ENCODE measurements at places on chromosomes 4 and X.

DNA sequence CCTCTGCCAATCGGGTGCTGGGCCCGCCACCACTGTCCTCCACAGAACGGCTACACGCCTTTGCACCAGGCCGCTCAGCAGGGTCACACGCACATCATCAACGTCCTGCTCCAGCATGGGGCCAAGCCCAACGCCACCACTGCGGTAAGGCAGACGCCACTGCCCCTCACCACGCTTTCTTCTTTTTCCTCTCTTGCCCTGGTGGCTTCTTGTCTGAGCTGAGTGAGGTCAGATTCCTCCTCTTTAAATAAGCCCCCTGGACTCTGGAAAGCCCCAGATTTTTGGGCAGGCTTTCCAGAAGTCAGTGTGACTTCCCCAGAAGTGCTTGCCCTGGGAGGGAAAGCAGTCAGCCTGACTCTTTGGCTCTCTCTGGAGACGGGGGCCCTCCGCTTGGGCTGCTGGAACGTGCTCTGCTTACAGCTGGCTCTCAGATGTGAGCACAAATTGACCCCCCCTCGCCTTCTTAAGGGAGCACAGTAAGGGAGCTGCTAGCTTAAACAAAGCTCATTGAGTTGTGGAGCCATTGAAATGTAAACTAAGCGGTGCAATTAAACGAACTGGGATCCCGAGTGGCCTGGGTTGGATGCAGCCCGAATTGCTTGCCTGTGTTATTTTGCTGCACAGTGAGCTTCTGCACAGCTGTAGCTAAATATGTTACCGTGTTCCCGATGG, 243.1 kb downstream of the ANK2 start:
- DNase-seq, result peak; percentile 40

DNA sequence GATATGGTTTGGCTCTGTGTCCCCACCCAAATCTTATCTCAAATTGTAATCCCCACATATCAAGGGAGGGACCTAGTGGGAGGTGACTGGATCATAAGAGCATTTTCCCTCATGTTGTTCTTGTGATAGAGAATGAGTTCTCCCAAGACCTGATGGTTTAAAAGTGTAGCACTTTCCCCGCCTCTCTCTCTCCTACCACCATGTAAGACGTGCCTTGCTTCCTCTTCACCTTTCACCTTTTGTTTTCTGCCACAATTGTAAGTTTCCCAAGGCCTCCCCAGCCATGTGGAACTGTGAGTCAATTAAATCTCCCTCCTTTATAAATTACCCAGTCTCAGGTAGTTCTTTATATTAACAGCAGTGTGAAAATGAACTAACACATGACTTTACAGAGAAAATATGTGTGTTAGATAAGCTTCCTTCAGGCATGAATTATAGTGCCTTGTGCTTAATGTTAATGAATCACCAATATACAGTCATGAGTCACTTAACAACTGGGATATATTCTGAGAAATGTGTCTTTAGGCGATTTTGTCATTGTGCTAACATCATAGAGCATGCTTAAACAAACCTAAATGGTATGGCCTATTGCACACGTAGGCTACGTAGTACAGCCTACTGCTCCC, 37.9 kb downstream of the PDGFC start:
- DNase-seq, result no peak

DNA sequence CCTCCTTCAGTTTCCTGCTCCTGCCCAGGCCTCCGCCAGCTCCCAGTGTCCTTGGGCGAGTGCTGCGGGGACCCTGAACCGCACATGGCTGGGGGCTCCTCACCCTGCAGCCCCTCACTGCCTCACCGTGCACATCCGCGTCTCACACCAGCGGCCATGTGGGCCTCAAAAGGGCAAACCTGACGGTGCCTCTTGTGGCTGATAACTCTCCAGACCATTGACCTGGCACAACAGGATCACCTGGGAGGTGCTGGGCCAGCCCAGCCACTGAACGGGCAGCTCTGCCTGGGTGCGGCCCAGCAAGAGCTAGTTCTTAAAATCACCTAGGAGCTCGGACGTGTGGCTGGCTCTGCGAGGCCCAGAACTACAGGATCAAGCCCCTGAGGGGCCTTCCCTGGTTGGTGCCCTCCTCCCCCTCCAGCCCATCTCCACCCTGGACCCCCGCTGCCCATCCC, 4.1 kb upstream of the S100P start:
- DNase-seq, result no peak

DNA sequence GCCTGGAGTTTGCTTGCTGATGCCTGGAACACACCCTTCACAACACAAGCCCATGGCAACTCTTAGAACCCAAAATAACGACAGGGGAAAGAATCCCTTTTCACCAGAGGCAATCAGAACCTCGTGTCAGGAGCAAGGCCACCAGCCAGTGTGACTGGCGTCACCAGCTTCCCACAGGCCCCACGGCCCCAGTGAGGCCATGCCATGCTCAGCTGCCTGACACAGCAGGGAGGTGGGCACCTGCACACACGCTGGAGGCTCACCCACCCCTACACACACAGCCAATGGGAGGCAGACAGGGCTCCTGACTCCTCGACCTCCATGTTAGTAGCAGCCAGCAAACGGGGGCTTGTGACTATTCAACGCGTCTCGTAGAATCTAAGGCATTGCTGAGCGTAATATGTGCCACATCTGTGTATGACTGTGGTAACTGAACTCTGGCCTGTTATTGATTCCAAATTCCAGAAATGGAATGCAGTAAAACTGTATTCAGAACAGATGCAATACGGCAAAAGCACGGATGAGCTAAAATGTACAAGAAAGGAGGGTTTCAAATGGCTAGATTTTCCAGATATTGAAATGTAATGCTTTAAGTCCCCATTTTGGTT, 28.5 kb downstream of the RNF212 start:
- no peak for DNase-seq

- DNase-seq, result no peak
Observed at GRCh38 chr4:108611365-108611764, 9.0 kb upstream of the RPL34 start.

DNA sequence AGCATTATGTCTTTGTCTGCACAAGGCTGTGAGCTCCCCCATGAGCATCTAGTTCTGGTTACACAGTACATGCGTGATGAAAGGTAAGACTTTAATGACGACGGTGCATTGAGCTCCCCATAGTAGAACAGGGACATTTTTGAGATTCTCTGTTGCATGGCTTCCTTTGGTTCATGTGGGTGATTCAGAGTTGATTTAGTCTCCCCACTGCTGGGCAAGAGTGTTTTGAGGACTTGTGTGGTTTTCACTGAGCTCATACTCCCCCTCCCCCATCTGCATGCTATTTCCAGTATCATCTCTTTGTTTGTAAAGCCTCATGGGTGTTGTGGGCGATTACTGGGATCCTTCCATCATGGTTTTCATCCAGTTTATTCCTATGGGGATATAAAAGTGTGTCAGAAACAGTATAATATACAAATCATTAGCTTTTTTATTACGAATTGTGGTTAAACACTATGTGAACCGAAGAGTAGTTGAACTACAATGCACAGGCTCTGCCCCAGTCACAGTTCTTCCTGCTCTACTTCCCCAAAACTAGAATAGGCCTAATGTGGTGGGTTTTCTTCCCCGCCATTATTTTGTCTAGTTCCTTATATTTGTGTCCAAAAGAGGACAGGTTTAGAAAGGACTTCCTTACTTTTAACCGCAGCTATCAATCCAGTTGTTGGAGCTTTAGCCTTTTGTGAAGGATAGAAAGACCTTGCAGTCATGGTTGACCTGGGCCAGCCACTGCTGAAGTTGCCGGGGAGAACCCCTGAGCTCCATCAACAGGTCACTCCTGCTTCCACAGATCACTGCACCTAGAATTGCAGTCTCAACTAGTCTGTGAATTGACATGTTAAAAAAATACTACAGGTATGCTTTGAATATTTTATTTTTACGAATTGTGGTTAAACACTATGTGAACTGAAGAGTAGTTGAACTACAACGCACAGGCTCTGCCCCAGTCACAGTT, 30.4 kb downstream of the KIT start:
- no peak for DNase-seq

DNA sequence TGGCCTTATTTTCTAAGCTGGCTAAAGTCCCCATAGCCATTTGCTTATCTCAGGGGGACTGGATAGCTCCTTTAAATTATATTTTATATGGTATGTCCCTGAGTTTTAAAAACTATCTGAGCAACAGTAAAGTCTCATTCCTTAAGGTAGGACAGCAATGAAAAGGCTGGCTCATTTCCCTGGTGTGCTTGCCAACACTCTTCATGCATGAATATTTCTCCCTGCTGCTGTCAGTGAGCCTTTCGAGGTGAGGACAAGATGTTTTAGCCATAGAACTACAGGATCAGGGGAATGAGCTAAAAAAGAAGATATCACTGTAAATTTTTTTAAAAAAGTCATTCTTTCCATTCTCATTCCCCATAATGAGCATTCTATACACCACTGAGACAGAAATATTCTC, 427.3 kb upstream of the FAM241A start:
- no peak for DNase-seq

DNA sequence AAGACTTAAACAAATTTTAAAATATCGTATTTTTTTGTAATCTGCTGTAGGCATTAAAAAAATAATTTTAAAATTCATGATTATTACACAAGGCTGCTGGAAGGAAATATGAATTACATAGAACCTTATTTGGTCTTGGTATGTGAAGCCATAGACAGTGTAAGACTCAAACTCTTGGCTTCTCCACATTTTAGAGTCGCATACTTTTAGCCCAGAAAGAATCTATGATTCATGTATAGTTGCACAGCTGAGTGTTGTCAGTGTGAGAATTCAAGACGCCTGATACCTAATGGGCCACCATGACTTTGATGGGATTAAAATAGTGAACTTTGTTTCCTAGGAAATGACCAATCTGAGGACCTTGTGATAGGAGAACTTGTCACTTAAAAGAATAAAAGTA, 1.4 kb downstream of the INTU start:
- no peak for DNase-seq

DNA sequence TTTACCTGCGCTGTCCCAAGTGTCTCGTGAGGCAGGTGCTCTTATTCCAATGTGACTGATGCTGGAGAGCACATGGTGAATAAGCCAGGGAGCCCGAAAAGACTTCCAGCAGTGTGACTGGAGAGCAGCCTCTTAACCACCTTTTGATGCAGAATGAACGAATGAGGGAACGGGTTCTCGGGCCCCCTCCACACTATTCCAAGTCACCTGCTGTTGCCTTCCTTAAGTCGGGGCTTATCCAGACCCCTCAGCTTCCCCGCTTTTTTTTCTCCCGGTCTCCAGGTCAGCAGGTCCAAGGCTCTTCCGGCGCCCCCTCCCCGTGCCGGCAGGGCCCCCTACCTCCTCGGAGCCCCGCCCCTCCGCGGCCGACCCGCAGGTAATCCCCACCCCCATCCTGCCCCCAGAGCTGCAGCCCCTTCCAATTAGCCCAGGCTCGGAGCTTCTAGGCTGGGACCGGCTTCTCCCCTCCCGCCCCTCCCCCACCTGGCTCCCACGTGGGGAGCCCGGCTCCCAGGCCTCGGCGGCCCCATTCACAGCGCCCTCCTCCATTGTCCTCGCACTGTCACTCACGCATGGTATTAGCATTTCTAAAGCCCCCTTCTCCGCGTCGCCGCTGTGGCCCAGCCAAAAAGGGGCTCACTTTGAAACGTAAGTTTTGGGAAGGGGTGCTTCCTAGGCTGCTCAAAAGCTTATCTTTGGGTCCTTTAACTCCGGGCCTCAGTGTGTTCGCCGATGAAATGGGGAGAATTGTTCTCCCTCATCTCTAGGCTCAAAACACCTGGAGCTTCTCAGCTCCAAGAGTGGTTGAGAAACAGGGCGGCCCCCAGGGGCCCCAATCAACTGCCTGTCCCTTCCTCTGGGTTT, 56.2 kb upstream of the PJA1 start:
- no peak for DNase-seq

GRCh38 chr4:110609044-110609750, 13.7 kb downstream of the PITX2 start:
- DNase-seq, result no peak

GRCh38 chrX:48532161-48532560, 7.4 kb upstream of the TBC1D25 start:
- no peak for DNase-seq

- DNase-seq, result no peak
Observed at GRCh38 chrX:78957049-78957767, 12.0 kb downstream of the P2RY10 start.

DNA sequence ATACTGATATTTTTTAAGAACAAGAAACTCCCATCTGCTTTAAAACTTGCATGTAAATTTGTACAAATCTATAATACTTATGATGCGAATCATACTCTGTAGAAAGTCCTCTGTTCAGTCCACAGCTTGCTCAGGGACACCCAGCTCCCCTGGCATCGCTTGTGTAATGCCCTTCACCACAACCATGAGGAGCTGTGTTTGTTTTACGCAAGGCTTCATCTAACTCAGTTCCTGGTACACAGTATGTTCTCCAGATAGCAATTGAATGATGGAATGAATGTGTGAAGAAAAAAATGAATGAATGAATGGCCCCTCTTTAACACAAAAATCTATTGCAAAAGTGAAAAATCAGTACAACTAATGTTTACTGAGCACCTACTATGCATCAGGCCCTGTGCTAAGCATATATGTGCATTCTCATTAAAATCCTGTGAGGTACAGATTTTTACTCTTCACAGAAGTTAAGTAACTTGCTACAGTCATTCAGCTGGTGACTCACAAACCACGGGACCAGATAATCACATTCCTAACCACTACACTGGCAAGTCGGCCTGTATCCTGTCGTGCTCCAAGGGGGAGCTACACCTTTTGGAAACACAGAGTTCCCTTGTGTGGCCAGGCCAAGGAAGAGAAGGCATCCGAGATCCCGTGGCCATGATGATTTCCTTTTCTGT, 58.7 kb upstream of the KDR start:
- DNase-seq, result no peak

GRCh38 chr4:164846566-164846965, 30.4 kb upstream of the APELA start:
- DNase-seq, result no peak

- DNase-seq, result no peak
Observed at GRCh38 chr4:111433441-111433840, 711.8 kb upstream of the FAM241A start.

DNA sequence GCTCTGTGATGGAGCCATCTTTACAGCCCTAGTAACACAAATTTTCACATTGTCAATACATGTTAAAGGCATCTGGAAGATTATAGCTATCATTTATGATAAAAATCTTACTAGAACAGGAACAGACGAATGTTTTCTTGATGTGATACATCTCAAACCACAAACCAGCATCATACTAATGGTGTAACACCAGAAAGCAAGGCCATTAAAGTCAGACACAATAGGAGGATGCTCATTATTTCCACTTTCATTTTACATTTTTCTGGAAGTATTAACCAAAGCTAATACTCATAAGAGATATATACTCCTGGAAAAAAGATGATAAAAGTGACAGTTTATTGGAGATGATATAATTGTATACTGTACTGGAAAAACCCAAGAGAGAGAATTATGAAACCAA, 5.3 kb downstream of the AKAP14 start:
- no peak for DNase-seq

GRCh38 chr4:150131581-150132228, 53.5 kb downstream of the DCLK2 start:
- no peak for DNase-seq

GRCh38 chr4:177680308-177680707, 238.1 kb upstream of the AGA start:
- DNase-seq, result no peak

- DNase-seq, result no peak
Observed at GRCh38 chr4:2927696-2928075, 35.5 kb downstream of the NOP14 start.

Measured in right renal pelvis (tissue), 4 donors.